Activated CD4-positive, alpha-beta T cell treated with anti-CD3 and anti-CD28 coated beads, Interleukin-2, amount 50 U/mL, for 4 hours (primary cell): ENCODE measurements at places on chromosomes 2 and 18.
A peak's percentile ranks its signal among the peaks of the same experiment; 100 is the strongest.

DNA sequence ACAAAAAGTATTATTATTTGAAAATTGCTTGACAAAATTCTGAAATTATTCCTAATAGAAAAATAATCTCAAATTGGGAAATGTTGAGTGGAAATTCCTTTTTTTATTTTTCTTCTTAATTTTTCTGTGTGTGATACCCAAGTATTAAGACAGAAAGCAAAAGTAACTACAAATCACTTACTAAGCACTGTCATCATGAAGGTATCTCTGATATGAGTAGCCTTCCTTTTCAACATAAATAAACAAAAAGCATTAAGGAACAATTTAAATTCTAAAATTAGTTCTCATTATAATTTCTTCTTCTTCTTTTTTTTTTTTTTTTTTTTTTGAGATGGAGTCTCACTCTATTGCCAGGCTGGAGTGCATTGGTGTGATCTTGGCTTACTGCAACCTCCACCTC is 174.2 kb upstream of the RBMS1 start:
- DNase-seq = no peak

- DNase-seq = no peak
Measured at GRCh38 chr2:68569604-68570003, 73.8 kb upstream of the PROKR1 start.

DNA sequence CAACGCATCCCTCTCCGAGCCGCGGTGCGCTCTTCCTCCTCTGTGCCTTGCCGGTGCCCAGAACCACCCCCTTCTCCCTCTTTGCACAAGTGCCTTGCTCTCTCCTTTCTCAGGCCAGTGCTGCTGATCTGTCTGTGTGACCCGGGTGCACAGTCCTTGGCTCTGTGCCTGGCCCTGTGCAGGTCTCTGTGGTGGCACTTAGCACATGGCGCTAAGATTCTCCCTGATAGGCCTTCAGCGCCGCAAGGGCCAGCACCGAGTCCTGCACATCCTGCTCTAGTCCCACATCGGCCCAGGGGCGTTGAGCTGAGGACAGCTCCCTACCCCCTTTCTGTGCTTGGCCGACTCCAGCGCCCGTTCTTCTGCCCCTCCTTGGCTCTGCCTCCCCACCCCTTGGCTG is 136.1 kb downstream of the NEDD4L start:
- DNase-seq = no peak

DNA sequence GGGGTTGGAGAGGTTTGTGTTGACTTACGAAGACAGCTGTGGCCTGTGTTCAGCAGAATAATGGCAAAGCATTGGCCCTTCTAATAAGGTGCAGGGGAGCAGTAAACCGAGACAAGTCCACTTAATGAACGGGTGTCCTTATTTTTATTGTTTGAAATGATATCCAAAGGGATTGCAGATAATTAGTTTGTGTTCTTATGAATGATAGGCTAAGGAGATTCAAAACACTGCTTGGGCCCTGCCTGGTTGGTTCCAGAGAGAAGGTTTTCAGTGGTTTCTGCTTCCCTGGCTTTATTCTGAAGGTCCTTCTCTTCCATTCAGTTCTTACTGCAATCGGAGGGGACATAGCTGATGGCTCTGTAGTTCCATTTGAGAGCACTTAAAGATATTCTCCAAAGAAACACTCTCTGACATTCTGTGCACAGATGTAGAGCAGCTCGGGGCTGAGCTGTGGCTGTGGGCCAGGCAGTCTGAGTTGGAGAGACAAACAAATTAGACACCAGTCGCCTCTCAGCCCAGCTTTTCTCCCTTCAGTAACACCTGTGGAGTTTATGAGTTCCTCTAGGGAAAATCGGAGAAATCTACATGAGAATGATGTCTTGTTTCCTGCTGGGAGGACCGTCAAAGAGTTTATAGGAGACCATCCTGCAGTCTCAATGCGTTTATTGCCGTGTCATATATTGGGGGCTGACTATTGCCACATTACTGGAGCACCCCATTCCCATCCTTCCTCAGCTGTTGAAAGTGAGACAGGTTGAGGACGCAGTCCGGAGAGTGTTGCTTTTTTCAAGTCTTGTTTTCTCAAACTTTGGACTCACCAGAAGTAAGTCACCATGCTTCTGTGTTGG is 6.5 kb downstream of the GREB1 start:
- no peak for DNase-seq

DNA sequence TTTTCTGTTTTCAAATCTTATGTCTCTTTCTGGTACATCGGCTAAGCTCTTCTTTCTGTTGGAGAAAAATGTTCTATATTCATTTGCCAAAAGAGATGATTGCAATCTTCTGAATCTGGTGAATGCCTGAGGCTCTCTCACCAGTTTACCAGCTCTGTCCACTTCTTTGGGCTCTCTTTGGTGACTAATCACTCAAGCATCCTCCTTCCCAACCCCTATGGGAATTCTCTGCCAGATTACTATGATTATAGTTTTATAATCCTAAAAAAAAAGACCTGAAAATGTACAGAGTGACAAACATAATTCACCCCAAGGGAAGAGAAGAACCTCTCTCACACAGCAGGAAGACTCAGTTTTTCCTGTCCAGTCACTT is 187.3 kb downstream of the CAMKMT start:
- no peak for DNase-seq

GRCh38 chr2:218570850-218571249 is 2.2 kb downstream of the CNOT9 start:
- no peak for DNase-seq

DNA sequence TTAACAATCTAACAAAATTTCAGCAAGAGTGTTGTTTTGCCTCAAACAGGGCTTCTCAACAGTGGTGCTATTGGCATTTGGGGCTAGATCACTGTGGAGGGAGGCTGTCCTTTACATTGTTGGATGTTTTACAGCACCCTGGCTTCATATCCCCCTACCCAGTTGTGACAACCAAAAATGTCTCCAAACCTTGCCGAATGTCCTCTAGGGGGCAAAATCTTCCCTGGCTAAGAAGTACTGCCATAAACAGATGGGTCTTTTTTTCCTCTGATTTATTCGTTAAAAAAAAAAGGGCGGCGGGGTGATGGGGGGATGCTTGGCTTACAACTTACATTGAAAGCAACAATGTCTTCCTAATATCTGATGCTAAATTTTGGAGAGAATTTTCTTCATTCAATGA is 207.6 kb upstream of the CCDC150 start:
- no peak for DNase-seq

DNA sequence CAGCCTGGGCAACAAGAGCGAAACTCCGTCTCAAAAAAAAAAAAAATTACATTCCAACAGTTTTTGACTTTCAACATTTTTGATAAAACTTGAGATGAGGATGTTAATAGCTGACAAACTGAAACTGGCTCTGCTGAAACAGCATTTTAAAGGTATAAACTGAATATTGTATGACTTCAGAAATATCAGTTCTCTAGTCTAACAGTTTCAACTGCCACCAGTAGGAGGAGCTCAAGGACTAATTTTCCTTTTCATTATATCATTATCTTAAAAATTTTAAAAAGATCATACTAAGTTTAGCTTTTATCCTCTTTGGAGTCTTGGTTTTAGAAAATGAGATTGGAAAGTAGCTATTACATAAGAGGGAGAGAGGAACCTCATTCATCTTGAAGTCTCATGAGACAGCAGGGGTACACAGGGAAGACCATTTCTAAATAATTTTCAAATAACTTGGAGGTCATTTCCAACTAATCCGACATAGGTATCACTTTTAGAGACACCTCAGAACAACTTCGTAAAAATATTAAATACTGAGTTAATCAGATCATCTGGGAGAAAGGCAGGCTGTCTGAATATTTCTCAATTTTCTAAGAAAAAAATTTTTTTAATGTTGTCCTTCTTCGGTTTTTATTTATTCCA is 37.6 kb upstream of the MCM6 start:
- peak; percentile 29 for DNase-seq

- DNase-seq = no peak
Measured at GRCh38 chr2:115782286-115782685, 1339.8 kb downstream of the DPP10 start.

DNA sequence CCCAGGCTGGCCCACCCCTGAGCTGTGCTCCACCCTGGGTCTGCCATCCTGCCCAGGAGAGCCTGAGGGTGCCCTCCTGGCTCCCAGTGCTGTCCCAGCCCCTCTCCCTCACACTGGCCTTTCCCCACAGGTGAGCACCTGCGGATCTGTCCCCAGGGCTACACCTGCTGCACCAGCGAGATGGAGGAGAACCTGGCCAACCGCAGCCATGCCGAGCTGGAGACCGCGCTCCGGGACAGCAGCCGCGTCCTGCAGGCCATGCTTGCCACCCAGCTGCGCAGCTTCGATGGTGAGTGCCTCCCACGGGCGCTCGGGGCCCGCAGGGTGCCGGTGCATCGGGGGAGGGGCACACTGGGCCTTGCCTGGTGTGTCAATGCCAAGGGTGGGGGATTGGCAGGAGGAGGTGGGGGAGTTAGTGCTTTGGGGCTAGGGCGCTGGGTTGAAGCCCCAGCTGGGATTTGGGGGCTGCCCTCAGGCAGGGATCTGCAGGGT is 23.5 kb downstream of the GPC1 start:
- DNase-seq = no peak

- DNase-seq = no peak
Measured at GRCh38 chr2:237024255-237024654, 61.4 kb upstream of the COPS8 start.

DNA sequence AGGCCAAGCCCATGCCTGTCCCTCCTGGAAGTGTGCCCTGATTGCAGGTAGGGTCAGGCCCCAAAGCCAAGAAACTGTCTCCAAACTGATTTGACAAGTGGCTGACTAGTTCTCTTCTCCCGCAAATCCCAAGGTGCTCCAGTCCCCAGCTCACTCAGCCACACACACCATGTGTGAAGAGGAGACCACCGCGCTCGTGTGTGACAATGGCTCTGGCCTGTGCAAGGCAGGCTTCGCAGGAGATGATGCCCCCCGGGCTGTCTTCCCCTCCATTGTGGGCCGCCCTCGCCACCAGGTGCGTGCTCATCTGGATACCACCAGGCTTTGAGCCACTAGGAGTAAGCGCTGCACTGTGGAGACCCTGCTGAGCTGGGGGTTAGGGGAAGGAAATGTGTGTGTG is 8.3 kb downstream of the ACTG2 start:
- DNase-seq = no peak

- no peak for DNase-seq
Measured at GRCh38 chr2:200239216-200239615, 67.3 kb upstream of the SPATS2L start.

DNA sequence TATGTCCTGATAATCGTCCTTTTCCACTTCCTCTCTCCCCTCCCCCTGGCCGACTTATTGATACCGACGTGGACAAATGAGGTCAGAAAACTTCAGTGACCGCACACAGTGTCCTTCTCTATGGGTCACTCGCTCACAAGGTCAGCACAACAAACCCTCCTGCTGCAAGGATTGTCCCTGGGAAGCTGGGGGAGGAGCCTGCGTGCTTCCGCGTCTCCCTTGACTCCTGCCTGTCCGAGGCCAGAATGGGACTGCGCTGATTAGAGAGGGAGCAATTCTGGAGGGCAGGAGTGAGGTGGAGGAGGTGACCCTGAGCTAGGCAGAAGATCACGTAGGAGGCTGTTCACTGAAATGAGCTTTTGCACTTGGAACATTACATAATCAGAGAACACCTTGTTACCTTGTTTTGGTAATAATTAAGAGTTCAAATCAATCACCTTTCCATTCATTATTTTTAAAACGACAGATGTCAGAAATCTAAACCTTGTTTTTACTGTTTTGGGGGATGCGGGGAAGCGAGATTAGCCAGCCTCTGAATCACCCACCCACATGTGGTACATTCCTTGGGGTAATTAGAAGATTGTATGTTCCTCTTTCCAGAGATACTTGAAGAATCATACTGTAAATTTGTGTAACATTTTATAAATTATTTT is 70.6 kb downstream of the CTAGE1 start:
- no peak for DNase-seq
